ENCODE measurements at places on chromosomes 11 and 22. TPM values are rescaled to one million over a fixed set of nuclear protein-coding genes. Genes with fewer than 3 reads are reported as not detected.

DNA sequence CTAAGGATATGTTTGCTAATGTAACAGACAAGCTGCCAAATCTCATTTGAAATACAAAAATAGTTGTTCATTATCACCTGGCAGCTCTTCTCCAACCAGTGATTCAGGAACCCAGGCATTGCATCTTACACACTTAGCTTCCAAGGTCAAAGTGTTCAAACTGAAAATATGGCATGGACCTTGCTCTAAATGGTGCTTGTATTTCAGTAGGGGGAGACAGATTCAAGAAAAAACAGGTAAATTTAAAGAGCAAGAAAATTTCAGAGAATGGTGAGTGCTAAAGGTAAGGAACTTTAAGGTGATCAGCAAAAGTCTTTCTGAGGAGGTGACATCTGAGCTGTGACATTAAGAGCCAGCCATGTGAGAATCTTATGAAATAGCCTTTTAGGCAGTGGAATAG, 82.8 kb upstream of the E2F8 start:
- no peak for DNase-seq

GRCh38 chr11:60972182-60973030, 926 bp downstream of the CD6 start:
- peak; percentile 51 for DNase-seq

GRCh38 chr11:61968758-61969390, 1.4 kb upstream of the FTH1 start:
- no peak for DNase-seq

GRCh38 chr11:79055856-79056631, 384.8 kb downstream of the TENM4 start:
- no peak for DNase-seq

TSPAN32 gene
- total RNA-seq, result 48.0 TPM

DNA sequence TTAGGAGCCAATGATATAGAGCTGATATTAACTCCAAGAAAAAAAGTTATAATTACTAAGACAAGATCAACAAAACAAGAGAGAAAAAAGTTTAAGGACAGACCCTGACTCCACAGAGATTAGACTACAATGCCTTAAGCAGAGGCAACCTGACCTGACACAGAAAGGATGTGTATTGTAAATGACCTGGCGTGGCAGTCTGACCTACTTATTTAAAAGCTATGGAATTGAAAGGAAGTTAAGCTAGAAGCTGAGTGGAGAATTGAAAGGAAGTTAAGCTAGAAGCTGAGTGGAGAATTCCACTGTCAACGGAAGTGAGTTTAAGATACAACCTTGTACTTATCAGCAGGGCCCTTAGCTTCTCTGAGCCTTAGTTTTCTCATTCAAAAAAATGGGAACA, 885.4 kb downstream of the OPCML start:
- no peak for DNase-seq

DNA sequence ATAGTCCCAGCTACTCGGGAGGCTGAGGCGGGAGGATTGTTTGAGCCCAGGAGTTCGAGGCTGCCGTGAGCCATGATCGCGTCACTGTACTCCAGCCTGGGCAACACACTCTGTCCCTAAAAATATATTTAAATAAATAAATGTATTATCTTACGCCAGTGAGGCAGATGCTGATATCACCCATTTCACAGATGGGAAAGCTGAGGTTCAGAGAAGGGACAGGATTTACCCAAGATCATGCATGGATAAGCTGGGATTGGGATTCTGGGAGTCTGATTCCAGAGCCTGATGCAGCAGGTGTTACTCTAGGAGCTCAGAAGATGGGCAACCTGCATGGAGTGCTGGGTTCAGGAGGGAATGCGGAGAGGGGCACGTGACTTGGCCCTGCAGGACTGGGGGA, 17.8 kb downstream of the SGSM1 start:
- DNase-seq, result no peak

- no peak for DNase-seq
Observed at GRCh38 chr22:22527312-22527711, 7.2 kb upstream of the ZNF280A start.

DNA sequence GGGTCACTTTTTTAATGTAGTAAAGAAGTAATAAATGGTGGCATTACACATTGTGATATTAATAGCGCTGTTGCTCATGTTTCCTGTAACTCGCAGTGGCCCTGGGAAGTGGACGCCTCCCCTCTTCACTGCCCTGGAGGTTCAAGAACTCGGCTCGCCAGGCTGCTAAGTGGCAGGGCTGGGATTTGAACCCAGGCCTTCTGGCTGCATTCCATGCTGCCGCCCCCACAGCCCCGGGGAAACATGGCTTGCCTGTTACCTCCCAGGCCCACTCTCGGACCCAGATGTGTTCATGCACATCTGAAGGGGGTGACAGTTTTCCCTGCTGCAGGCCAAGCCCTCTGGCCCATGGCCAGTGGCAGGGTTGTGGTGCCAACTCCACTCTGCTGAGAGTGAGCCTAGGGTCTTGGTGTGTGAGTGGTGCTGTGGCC, 25.0 kb upstream of the MGAT3 start:
- no peak for DNase-seq

MRGPRX3 gene
- total RNA-seq, result not detected

Measured in activated CD4-positive, alpha-beta memory T cell treated with anti-CD3 and anti-CD28 coated beads, Interleukin-2, amount 10 ng/mL, durations not matched to agents 7 days and 5 days (primary cell).